ENCODE measurements at places on chromosomes 6 and 20.

- no peak for DNase-seq
These were observed 482.3 kb upstream of the SOX4 start for GRCh38 chr6:21111093-21111725.

DNA sequence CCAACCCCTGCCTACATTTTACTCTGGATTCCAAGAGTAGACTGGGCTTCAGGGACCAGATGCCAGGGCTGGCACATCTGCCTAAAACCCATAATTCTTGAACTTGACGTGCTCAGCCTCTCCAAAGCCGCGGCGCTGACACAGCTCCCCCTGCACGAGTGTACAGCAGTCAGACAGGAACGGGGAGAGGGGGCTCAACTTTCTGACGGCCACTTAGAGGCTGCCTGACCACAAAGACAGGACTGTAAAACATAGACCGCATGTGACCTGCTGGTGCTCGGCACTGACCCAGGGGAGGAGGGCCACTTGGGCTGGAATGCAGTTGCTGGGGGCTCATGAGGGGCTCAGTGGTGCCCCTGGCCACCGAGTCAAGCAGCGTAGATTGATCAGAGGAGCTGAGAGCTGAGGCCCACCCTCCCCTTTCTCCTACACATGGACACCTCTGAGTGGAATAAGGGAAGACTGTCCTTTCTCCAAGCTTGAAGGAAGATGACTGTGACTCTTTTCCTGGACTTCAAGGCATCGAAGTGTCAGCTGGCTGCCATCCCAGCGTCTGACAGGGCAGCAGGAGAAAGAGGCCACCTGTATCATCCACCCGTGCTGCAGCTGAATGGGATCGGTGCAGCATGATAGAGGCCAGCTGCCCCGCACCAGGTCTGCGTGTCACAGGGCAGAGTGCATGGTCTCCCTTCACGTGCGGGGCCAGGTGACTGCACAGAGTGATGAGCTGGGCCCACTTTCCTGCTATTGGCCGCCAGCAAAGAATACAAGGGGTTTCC lies 171.3 kb upstream of the AGPAT4 start:
- DNase-seq, result no peak

DNA sequence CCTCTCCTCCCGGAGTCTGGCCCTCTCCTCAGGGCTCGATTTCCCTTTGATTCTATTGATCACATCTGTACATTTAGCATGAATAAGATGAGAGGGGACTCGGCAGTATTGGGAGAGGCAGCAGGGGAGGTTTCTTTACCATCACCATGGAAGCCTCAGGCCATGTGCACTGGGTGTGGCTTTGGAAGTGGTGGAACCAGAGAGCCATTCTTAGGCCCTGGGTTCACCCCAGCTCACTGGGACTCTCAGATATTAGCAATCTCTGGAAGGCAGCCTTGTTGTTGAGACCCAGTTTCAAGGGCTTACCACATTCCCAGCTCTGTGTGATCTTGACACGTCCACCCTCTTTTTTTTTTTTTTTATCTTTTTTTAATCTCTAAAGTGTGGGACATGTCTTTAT lies 195.9 kb upstream of the PROKR2 start:
- DNase-seq, result no peak

GRCh38 chr6:70264306-70264705 lies 38.6 kb downstream of the COL9A1 start:
- DNase-seq, result no peak

Measured in stimulated activated CD8-positive, alpha-beta memory T cell treated with anti-CD3 and anti-CD28 coated beads, Interleukin-7, amount 100 ng/mL, for 4 hours (primary cell).